ENCODE measurements at places on chromosomes 13 and 19.

- DNase-seq, result no peak
Measured at GRCh38 chr19:18839465-18840287, 7.9 kb downstream of the UPF1 start.

- no peak for DNase-seq
Measured at GRCh38 chr13:44024846-44025195, 145.1 kb downstream of the LACC1 start.

GRCh38 chr13:108527844-108528243 lies 101.6 kb upstream of the MYO16 start:
- no peak for DNase-seq

DNA sequence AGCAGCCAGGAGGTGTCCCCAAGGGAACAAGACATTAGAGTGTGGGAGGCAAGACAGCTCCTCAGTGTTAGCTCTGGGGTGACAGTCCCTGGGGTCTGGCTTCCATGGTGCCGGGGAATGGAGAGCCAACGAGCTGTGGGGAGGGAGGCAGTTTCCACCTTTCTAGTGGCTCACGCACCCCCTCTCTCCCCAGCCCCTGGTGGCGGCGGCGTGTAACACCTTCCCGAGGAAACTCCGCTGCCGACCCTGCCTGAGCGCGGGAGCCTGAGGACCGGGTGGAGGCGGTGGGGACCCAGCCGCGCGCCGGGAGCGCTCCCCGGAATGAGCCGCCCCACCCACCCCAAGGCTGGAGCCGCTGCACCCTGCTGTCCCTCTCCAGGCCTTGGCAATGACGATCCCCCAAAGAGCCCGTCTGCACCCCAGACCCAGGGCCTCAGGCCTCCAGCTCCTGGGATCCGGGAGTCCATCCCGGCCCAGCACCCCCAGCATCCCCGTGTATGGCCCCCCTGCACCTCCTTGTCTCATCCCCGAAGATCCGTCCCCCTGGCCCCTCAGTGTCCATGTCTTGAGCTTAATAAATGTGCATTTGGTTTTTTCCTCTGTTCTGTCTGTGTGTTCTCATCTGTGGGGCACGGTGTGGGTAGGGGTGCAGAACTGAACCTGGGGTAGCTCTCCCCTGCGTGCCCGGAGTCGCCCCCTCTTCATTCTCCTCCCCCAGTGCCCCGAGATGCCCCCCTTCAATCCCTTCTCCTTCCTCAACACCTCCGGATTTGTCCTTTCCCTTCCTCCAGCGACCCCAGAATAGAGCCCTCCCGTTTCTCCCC lies 622 bp upstream of the FXYD5 start:
- DNase-seq, result peak; percentile 68

GRCh38 chr19:41601771-41602170 lies 25.1 kb downstream of the CEACAM4 start:
- DNase-seq, result no peak

GRCh38 chr19:3547301-3547731 lies 8.3 kb downstream of the TEKTIP1 start:
- no peak for DNase-seq

- DNase-seq, result no peak
Measured at GRCh38 chr13:111640476-111640875, 320.0 kb downstream of the TEX29 start.

GRCh38 chr13:86933676-86934075 lies 737.5 kb upstream of the SLITRK5 start:
- DNase-seq, result no peak

- DNase-seq, result no peak
Measured at GRCh38 chr13:23593148-23593547, 22.9 kb downstream of the TNFRSF19 start.

GRCh38 chr19:57583521-57584416 lies at the start of gene ZIK1:
Gene ZIK1, plus strand, starts transcription at chr19:57584145. Its CDS starts 212 bp downstream, at chr19:57584357.
- DNase-seq, result peak; percentile 76

- DNase-seq, result no peak
Measured at GRCh38 chr13:65154661-65155447, 2075.3 kb downstream of the PCDH9 start.

- no peak for DNase-seq
Measured at GRCh38 chr13:109788372-109789111, 2.2 kb upstream of the IRS2 start.

GRCh38 chr13:111555268-111555808 lies 234.9 kb downstream of the TEX29 start:
- no peak for DNase-seq

- no peak for DNase-seq
Measured at GRCh38 chr13:114114006-114114640, 18.3 kb downstream of the RASA3 start.

DNA sequence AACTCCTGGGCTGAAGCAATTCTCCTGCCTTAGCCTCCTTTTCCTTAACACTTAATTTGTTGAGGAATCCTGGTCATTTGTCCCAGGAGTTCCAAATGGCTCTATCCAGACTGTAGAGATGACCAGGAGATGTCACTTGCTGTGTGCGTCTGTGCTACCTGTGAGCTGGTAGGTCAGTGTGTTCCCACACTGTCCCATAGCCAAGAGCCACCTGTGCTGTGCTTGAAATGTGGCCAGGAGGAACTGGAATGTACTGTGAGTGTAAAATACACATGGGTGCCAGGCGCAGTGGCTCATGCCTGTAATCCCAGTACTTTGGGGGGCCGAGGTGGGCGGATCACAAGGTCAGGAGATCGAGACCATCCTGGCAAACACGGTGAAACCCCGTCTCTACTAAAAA lies 29.4 kb upstream of the KDM4B start:
- DNase-seq, result no peak

DNA sequence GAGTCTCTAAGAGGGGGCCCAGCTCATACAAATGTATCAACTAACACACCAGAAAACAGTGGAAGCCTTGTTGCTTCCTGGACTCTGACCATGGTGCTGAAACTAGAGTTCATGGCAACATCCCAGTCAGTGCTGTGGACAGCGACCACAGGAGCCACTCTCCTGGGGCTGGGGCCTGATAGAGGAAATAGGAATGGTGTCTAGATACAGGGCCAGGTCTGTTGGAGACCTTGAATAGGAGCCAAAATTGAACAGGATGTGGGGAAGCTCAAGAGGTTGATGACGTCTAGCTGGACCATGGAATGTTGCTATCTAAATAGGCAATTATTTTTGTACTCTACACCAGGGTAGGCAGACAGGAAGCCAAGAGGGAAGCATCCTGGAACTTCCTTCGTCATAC lies 21.7 kb downstream of the LILRB4 start:
- DNase-seq, result no peak

DNA sequence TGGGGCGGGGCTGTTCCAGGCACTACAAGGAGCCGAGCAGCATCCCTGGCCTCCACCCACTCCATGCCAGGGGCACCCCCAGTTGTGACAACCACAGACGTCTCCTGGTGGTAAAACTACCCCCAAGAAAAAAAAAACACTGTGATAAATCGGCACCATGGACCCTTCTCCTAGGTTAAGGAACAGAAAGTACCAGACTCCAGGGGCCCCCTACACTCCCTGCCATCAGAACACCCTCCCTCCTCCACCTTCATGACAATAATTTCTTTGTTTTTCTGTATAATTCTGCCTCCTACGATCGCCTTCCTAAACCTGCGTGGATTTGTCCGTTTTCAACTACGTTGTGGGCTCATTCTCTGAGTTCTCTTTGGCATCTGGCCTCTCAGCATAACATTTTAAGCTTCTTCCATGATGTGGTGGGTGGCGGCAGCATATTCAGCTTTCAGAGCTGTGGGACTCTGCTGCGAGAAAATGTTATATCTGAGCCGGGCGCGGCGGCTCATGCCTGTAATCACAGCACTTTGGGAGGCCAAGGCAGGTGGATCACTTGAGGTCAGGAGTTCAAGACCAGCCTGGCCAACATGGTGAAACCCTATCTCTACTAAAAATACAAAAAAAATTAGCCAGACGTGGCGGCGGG lies 8.6 kb downstream of the TLE2 start:
- DNase-seq, result no peak

DNA sequence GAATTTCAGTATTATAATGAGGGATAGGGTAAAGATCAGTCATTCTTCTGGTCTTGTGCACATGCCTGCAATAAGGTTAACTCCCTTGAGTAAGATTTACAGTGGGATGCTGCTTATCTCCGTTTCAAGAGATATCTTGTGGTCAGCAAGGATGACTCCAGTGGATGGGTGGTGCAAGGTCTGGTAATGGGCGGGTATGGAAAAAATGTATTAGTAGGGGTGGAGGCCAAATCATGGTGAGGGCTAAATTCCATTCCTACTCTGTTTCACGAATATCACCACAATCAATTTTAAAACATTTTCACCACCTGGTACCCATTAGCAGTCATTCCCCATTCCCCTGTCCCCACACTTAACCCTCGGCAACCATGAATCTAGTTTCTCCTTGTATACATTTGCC lies 40.6 kb downstream of the CCDC122 start:
- DNase-seq, result no peak

- no peak for DNase-seq
Measured at GRCh38 chr13:36133950-36134626, 2.9 kb upstream of the DCLK1 start.

Data from memory B cell (primary cell).